Placental pericyte (primary cell): ENCODE measurements at places on chromosomes 12 and 14. TPM values are rescaled to one million over a fixed set of nuclear protein-coding genes. Genes with fewer than 3 reads are reported as not detected.

The CISTR gene
- not detected in 2 replicates for total RNA-seq

The FAM90A1 gene
- under 0.01 and 0.14 TPM in 2 replicates for total RNA-seq

The SYT1 gene
- total RNA-seq = 1.3 and 5.2 TPM in 2 replicates

The FBLN5 gene
- total RNA-seq = 38.9 and 61.1 TPM in 2 replicates

The TMEM30B gene
- not detected in 2 replicates for total RNA-seq

The CLEC4E gene
- not detected in 2 replicates for total RNA-seq

The KRT6C gene
- not detected in 2 replicates for total RNA-seq

The RERGL gene
- not detected in 2 replicates for total RNA-seq

The SPPL3 gene
- 10.5 and 12.0 TPM in 2 replicates for total RNA-seq
